AG09309 (cell line): ENCODE measurements at places on chromosomes 4 and X.

GRCh38 chrX:1500701-1501624 lies 36.0 kb downstream of the P2RY8 start:
- no peak for DNase-seq

DNA sequence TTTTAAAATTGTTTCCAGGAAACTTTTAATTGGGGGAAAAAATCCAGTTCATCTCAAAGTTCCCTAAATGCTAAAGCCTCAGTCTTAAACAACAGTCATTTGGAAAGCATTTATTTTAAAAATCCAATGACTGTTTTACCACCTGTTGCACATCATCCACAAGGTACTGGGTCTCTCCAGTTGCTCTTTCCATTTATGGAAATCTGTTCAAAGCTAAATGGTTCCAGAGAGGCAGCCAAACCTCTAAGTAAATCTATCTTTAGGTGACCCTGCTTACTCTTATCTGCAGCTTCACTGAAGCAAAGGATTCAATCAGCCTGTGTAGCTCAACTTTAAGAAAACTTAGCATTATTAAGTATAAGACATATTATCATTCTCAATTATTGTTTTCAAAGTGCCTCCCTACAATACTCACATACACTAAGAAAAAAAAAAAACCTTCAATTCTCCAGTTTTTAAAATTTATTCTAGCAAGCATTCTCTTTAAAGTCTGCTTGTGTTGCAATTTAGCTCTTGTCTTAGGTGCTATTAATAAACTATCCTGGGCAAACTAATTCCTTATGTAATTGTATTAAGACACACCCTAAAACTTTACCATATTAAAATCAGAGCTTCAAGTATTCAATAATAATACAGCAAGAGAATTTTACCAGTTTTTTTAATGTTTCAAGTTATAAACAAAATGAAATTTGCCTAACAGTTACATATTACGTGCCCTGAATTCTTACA lies 60.6 kb downstream of the NOCT start:
- no peak for DNase-seq

GRCh38 chr4:6474053-6474568 lies 1.7 kb upstream of the PPP2R2C start:
- no peak for DNase-seq

DNA sequence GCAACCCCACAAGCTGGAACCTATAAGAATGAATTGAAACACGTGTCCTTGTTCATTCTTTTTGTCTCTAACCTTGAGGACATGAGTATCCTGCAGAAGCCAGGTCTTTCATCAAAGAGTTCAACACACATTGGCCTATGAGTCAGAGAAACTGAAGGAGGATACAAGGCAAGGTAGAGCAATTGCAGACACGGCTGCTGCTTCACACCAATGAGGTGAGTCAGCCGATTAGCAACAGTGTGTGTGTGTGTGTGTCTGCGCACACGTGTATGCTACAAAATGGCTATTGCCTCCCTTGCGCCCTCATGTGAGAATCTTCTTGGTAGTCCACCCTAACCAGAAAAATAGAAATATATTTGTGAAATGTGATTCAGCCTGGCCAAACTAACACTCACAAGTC lies 1477.7 kb upstream of the IGFBP7 start:
- no peak for DNase-seq

- DNase-seq: no peak
These were observed 27.6 kb downstream of the NUDT6 start for GRCh38 chr4:122894827-122895226.
